Activated CD4-positive, alpha-beta T cell treated with anti-CD3 and anti-CD28 coated beads for 24 hours (primary cell): ENCODE measurements at places on chromosomes 4 and X.

DNA sequence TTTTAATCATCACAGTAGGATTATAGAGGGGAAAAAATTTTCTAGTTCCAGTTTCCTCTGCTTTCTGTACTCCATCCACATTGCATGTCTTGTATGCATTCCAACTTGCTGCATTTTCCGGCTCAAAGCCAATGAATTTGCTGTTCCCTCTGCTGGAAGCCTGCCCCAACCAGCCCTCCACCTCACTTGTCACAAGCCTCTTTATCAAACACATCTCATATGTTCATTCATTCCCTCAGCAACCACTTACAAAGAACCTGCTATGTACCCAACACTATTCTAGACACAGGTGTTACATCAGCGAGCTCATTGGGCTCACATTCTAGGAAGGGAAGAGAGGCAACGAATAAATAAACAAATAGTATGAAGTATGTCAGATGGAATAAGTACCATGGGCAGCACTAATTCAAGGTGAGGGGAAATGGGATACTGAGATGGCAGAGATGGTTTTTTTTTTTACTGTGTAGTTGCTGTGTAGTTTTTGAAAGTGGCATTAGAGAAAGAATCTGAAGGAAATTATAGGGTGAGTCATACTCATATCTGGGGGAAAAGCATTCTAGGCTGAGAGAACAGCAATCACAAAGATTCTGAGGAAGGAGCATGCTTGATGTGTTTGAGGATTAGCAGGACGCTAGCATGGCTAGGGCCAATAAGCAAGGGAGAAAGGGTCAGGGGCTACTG is 332.5 kb downstream of the PDGFC start:
- no peak for DNase-seq

DNA sequence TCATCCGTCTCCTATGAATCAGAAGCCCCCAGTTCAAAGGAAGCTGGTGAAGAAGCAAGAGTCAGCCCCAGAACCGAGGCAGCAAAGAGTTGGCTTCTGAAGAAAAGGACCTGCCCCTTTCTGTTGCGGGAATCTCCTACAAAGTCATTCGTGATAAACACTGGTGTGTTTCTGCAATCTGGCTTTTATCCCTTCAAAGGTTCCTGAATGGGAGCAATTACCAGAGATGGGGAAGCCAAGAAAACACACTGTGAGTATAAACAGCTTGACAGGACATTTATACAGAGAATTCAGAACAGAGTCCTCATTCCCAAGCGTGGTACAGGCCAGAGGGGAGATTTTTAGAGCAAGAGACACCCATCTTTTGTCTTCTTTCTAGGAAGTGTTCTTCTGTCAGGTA is 226.8 kb upstream of the LNX1 start:
- no peak for DNase-seq

DNA sequence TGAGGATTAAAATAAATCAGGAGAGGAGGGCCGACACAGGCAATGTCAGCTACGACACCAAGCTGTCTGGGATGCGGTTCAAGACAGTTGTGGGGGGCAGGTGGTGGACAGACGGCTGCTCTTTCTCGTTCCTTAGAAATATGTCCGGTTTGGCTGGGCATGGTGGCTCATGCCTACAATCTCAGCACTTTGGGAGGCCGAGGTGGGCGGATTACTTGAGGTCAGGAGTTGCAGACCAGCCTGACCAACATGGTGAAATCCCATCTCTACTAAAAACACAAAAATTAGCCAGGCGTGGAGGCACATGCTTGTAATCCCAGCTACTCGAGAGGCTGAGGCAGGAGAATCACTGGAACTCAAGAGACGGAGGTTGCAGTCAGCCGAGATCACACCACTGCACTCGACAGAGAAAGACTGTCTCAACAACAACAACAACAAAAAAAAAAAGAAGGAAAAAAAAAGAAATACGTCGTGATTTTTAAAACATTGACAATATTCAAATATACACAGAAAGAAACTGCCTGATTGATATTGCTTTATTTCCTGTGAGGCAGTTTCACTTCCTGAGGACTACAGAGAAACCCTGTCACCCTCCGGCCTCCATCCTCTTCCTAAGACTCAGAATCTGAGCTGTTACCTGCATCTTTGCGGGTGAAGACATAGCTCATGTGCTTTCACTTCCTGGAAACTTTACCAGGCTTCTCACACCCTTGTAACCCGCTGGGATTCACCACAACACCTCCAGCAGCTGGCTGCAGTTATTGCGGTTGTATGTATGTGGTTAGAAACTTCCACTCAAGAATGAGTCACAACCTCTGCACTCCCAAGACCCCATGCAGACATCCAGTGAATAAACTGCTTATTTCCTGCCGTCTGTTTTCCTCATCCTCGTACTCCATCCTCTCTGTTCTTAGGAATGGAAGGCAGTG is 63.8 kb upstream of the STS start:
- peak; percentile 42 for DNase-seq

DNA sequence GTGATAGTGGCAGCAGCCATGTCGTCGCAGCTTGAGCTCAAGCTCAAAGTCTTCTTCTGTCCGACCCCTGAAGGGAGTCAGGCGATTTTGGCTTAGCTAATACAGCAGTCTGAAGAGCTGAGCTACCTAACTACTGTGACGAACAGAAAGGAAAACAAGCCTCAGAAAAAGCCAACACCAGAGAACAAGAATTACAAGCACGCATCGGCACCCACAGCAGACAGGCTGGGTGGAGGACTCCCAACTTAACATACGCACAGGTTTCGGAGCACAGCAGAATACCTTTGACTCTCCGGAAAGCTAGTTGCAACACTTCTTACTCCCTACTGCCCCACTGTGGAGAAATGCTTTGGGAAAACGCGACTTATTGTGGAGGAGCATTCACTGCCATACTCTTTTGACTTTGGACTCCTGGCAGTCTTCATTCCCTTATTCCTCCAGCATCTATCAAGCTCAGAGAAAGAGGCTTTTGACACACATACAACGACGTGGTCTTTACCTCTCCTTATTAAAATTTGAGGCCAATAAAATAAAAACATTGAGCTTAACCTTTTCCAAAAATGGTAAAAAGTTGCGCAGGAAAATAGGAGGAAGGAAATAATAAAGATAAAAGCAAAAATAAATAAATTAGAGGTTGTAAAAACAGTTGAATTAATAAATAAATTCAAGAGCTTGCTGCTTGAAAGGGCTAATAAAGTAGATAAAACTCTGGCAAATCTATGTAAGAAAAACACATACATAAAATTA is 41.3 kb upstream of the GPC3 start:
- peak; percentile 19 for DNase-seq

DNA sequence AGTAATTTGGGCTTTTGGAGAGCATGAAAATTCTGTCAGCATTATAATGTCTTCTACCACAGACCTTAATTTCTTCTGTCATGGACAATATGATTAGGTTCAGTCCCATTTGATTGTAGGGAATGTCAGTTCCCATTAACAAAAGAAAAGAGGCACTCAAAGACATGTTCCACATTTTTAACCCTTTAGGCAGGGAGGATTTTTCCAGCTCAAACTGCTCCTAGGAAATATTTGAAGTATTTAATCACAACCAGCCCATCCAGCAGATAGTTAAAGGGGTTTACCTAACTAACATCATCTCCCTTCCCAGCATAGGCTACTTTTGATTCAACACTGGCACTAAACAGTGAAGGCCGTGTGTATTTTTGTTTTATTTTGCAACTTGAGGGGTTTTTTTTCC is 256.0 kb downstream of the DHX15 start:
- no peak for DNase-seq

DNA sequence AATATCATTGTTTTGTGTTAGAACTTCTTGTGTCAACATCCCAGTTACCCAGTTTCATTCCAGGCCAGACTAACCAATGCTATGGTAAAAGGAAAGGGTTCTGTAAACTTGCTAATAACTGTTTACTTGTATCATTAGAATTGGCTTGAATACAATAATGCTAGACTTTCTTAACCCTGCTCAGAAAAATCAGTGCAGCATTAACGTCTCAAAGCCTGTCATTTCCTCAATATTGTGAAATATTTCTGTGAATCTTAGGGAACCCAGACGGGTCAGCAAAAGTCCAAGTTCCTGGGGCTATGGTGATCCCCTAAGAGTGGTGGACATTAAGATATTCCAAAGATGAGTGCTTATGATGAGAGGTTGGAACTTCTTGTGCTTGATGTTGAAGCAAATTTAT is 541.2 kb upstream of the MAGEB18 start:
- DNase-seq, result no peak

DNA sequence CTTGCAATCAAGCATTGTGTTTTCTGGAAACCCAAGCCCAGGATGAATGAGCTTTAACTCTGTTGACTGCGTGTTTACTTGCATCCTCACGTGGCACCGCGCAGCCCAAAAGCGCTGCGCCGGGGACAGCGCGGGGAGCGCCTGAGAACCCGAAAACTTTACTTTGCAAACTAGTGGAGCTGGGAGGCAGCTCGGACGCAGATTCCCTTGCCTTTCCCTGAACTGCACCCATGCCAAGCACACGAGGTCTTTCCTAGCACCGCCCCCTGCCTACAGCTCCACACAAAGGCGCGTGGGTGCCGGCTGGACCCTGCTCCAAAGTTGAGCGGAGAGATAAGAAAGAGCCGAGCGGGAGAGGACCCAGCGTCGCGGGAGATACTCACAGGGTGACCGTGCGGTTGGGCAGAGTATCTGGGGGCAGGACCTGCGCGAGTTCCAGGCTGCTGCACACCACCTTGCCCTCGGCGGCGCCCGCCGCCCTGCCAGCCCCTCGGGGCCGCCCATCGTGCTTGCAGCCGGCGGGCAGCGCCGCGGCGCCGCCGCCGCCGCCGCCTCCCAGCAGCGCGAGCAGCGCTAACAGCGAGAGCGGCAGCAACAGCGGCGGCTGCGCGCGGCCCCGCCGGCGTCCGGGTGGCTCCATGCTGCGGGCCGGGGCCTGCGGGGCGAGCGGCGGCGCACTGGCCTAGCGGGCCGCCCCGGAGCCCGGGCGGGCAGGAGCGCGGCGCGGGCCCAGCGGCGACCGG is 550 bp downstream of the ADGRA3 start:
- DNase-seq, result no peak
